NCI-H187 treated with DMSO at 0.1 percent for 48 hours (cell line): ENCODE measurements at places on chromosomes 16 and 17.

- no peak for DNase-seq
These were observed 28.8 kb downstream of the NGFR start for GRCh38 chr17:49523706-49524472.

- DNase-seq: no peak
These were observed 51.6 kb downstream of the PMP22 start for GRCh38 chr17:15213381-15214087.

DNA sequence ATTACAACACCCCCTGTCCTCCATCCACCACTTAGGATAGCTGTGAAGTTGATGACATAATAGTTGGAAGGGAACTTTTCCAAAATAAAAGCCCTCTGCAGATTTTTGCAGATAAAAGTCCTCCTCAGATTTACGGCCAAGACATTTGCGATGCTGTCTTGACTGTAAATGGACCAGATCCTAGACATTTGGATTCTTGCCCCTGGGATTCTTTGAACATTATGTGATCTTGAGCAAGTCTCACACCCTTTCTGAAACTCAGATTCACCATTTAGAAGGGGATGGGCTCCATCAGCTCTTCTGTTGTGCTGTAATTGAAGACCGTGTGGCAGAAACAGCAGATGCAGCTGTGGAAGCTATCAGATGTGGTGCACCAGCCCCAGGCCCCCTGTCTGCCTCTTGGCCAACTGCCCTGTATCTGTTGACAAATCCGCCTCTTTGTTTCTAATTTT is 153.9 kb upstream of the CACNG3 start:
- DNase-seq: no peak

- DNase-seq: no peak
These were observed 19.0 kb upstream of the RMI2 start for GRCh38 chr16:11326084-11326736.

DNA sequence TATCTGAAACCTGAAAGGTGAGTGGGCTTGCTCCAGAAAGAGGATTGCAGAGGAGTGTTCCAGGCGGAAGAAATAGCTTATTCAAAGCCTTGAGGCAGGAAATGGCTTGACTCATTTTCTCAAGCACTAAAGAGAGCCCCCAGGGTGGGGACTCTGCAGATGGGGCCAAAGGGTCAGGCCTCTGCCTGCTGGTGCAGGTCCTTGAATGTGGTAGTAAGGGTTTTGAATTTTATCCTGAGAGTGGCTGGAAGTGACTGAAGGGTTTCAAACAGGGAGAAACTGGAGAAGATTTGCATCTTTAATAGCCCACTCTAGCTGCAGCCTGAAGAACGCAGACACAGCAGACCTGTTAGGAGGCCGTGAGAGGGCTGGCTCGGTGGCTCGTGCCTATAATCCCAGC is 144.4 kb downstream of the CCT6B start:
- peak; percentile 56 for DNase-seq

DNA sequence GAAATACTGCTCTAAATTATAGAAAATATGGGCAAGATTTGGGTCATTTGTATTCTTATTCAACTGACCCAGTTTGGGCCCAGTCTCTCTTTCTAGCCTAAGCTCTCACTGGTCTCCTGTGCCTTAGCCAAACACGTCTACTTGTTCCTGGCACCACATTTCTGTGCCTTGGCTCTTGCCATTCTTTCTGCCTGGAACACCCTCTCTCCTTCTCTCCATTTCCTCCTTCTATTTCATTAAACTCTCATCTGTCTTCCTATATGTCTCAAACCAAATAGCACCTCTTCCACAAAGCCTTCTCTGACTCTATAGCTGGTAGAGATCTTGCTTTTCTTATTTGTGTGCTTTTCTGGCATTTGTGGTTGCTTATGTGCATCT is 37.7 kb upstream of the NUFIP2 start:
- no peak for DNase-seq

DNA sequence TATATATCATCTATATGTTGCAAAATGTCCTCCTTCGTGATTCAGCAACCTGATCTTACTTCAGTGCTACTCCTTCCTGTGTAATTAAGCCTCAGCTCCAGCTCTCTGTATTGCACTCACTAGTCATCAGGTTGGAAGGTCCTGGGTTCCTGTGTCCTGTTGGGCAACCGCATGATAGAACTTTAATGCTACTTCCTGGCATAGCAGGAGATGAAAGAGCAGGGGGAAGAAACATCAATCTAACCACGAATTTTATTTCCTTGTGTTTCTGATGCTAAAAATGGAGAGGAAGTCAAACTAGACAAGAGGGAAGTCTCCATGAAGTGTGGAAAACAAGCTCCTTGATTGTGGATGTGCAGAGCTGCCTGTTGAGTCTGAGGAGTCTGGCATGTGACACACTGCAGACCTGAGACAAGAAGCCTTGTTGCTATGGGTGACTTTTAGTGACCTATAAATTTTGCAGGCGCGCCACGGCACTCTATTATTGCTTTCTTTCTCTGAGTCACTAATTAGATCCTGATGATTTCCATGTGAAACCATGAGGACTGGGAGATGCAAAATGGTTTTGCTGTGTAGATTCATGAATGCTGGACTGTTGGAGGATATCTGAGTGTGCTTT is 25.6 kb downstream of the IGSF6 start:
- DNase-seq: no peak
